ENCODE measurements at places on chromosomes 5 and 9.

DNA sequence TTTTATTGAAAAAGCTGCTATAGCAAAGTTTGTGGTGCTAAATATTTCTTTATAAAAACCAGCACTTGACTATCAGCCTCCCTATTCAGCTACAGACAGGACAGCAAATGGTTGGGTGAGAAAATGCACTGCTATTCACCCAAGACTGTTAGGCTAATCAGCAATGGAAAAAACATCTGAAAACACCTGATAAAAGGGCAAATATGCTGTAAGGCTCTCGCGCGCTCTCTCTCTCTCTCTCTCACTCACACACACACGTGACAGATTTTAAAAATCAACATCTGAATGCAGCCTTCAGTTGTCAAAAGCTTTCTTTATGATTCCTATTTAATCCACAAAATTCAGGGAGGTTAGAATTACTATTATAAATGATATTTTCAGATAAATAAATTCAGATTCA, 80.2 kb downstream of the HTR4 start:
- no peak for DNase-seq

DNA sequence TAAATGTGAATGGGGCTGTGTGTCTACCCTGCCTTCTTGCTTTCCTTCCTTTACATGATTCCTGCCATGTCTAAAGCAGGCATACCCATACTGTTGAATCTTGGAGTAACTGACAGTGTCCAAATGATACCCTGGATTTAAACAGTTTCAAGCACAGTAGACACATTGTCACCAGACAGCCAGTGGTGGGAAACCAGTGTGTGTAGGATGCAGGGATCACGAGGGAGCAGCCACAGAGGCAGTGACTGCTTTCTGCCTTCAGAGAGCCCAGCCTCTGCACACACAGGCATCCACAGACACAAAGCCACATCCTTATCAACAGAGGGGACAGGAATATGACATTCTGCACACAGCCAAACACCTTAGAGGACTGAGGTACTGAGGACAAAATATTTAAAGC, 184.2 kb upstream of the TBCA start:
- DNase-seq = no peak

DNA sequence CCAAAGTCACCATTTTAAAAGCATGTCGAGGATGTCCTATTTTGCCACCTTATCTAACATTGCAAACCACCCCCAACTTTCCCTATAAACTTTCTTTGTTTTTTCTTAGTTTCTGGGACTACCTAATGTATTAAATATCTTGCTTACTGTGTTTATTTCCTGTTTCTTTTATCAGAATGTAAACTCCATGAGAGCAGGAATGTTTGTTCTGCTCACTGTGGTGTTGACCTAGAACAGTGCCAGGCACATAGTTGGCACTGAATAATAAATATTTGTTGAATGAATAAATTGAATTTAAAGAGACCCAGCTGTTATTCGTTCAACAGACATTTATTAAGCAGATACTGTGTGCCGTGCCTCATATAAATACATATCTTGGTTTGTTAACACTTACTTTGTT, 35.2 kb downstream of the MACIR start:
- no peak for DNase-seq

- no peak for DNase-seq
Observed at GRCh38 chr5:17336054-17336453, 118.6 kb downstream of the BASP1 start.

- DNase-seq = no peak
Observed at GRCh38 chr5:61232490-61233050, 70.3 kb upstream of the SMIM15 start.

- no peak for DNase-seq
Observed at GRCh38 chr5:116492016-116492623, 82.5 kb downstream of the SEMA6A start.

DNA sequence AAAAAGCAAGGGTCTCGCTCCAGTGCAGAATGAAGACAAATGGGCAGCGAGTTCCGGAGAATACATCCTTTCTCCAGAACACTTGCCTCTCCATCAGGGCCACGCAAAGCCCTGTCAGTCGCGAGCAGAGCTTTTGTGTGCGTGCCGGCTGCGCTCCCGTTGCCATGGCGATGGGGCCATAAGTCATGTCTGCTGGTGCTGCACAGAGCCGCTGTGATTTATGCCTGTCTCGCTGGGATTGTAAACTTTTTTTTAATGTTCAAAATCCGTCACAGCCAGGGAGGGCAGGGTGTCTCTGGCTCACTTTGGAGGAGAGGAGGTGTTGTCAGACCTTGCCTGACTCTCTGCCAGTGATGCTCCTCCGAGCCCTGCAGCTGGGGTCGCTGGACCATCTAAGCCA, 272.7 kb downstream of the TRIM32 start:
- DNase-seq = no peak

GRCh38 chr9:15482146-15482545, 28.6 kb downstream of the PSIP1 start:
- DNase-seq = no peak

GRCh38 chr9:1980387-1980786, 34.8 kb upstream of the SMARCA2 start:
- DNase-seq = no peak
